ENCODE measurements at places on chromosomes 7 and 10.

DNA sequence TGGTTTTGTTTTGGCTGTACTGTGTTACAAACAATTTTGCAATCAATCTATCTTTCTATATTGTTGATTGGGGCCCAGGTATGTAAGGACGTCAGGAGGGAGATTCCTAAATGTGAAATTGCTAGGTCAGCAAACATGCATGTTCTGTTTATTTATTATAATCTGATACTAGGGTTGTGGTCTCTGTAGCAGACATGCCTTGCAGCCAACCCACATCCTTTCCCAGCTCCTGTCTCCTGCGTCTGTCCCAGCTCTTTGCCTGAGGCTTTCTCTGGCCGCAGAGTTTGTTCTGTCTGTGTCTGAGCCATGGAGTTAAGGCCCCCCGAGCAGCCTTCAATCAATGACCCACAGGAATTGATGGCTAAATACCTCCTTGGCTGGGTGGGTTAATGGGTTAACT is 124.0 kb upstream of the ZEB1 start:
- no peak for DNase-seq

DNA sequence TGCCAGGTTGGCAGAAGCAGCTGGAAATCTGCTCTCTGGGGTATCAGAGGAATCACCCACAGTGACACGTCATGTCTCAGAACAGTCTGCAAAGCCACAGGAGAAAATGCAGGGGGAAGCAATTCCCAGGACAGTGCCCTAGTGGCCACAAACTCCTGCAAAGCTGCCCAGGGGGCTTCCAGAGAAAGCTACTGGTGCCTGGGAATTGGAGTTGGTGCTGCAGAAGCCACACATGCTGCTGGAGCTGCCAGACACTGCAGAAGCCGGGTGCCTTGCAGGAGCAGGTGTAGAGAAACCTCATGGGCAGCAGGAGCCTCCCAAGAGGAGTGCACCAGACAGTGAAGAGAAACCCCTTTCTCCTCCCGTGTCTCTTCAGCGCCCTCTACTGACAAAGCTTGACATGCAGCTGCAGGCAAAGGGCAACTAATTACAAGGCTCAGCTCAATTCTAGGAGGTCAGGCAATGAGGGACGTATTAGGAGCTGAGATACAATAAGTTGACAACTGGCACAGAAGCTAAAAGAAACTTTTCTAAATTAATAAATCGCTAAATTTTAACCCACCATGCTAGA is 30.2 kb upstream of the NUB1 start:
- DNase-seq: no peak

DNA sequence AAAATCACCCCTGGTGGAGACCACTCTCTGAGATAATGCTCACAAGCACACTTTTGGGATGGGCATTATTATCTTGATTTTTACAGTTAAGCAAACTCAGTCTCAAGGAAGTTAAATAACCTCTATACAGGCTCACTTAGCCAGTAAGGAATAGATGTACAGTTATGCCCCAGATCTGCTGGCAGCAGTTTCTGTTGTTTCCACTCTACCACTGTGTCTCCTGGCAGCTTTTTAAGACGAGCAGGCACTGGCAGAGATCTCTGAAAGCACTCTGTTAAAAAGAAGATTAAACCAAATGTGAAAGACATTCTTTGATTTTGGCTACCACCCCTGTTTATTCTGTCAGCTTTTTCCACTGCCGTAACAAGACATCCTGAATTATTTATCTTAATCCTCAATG is 73.2 kb downstream of the SRI start:
- no peak for DNase-seq

- DNase-seq: no peak
Observed at GRCh38 chr7:154484406-154484805, 432.2 kb downstream of the DPP6 start.

GRCh38 chr10:44921506-44921905 is 10.4 kb downstream of the TMEM72 start:
- DNase-seq: no peak

DNA sequence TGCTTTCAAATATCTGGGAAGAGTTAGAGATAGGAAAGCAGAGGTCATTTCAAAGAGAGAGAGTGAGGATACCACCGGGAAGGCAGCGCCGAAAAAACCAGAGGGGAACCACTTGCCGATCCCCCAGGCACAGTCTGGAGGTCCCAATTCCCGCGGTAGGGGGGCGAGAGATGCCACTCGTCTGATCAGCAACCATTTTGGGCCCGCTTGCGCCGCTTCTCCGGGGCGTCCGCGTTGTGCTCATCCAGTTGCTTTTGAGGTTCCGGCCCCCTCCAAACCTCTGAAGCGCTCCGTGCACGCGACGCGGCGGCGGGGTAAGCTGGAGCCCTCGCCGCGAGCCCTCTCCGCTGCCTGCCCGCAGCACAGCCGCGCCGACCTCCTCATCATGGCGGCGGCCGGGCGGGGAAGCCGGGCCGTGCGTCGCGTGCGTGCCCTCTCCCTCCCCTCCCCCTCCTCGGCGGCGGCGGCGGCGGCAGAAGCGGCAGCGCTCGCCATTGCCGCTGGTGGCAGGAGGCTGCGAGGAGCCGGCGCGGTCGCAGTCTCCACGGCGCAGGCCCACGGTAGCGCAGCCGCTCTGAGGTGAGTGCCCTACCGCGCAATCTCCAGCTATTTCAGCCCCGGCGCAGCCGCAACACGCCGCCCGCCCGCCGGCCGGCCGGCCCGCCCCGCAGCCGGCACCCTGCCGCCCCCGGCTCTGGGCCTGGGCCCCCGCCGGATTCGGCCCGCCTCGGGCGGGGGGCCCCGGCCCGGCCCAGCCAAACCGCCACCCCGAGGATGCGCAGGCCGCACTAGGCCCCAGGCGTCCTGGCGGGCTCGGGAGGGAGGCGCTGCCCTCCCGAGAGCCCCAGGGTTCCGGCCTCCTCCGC is at the start of gene NRF1:
Gene NRF1, plus strand, starts transcription at position 475 of the 866 bp plus-strand sequence. CDS start 45,632 bp downstream, outside the sequence.
- DNase-seq: no peak

- DNase-seq: no peak
Observed at GRCh38 chr7:66297579-66297978, 92.4 kb downstream of the TPST1 start.

GRCh38 chr7:152858761-152859160 is 99.2 kb downstream of the ACTR3B start:
- no peak for DNase-seq

GRCh38 chr10:129880191-129880870 is 83.7 kb downstream of the EBF3 start:
- DNase-seq: no peak

DNA sequence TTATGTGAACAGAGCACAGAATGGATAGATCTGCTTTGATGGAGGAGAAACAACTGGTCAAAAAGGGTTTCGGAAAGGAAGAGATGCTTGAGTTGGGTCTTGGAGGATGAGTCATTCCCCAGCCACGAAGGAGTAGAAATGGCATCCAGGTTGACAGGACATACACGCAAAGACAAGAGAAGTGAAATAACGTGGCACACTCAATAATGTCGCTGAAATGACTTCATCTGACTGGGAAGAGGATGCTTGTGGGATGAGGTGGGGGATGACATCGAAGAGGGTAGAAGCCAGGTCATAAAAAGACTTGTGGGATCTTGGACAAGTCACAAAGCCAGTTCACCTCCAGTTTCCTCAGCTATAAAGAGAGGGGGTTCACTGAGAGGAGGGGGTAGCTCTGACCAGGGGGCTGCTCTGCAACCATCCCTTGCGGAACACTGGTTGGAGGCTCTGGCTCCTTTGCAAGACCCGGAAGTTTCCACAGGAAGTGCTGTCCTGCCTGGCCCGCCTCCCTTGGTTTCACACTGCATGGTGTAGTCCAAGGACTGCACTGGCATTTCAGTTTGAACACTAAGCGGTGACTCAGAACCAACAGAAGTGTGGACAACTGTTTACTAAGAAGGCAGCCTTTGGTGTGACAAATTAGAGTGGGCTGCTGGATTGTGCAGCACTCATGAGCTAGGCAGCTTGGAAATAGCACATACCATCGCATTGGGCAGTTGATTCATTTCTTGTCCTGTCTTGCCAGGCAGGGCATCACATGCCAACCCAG is 189.9 kb upstream of the ADO start:
- peak; percentile 30 for DNase-seq

- DNase-seq: no peak
Observed at GRCh38 chr7:71613313-71613712, 481.4 kb downstream of the GALNT17 start.

DNA sequence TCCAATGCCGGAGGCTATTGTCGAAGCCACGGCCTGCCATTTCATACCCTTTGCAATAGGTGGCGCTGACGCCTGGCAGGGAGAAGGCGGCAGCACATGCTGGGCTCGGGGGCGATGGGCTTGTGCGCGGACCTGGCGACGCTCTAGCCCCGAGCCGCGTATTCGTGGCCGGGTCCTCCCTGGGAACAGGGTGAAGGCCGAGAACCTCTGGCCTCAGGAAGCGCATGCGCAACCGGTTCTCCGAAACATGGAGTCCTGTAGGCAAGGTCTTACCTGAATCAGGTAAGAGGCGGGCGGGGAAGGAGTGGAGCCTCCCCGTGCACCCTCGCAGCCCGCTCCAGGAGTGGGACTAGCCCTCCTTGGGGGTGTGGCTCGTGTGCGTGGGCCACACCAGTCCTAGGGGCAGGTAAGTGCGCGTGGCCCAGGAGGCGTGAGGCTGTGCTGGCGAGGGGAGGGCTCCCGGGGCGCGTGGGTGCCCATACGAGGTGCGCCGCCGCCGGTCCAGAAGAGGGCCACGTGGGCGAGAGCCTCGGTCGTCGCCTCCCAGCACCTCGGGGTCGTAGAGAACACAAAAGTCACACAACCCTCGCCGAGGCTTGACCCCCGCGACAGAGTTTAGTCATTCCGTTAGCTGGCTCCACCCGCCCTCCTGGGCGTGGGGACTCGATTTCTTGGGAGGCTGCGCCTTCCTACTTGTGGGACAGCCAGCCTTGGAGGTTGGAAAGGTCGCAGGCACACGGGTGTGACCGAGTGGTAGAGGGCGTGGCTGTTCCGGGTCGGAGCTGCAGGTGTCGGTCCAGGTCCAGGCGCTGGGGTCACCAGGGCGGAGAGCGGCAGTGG is 5.6 kb upstream of the MEST start:
- DNase-seq: no peak

Data from HS-27A (cell line).